ENCODE measurements at places on chromosomes 3 and 15.

DNA sequence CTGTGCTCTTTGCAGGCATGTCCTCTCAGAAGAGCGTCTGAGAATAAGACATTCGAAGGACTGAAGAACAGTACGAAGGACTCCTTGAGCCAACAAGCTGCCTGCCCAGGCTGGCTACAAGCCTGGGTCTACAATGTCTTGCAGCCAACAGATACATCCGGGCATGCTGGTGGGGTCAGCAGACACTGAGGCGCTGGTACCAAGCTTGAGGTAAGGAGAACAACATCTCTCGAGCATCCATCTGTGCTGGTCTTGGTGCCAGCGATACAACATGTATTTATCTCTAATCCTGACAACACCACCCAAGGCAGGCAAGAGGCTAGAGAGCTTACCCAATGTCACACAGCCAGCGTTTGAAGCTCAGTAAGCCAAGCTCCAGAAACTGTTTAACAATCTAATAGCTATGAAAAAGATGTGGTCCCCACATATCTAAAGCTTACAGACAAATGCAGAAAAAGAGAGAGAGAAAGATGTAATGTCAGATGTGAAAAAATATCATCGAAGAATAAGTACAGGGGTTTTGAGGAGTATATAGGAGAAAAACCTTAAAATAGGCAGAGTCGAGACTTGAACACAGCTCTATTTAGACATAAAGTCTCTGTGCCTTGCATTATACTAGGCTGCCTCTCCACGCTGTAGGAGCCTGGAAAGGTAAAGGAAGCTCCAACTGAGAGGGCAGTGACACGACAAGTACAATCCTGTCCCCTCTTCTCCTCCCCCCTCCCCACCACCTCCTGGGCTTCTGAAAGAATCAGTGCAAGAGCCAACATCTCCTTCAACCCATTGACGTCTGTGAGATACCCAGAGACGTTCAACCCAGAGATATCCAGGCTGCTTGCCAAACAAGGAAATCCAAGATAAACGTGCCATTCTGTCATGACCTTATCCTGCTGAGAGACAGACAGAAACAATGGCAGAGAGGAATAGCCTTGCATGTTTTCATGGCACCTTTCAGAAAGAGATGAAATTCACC lies 39.4 kb downstream of the WWTR1 start:
- no peak for DNase-seq

GRCh38 chr3:17972476-17972875 lies 230.0 kb upstream of the TBC1D5 start:
- DNase-seq, result no peak

- no peak for DNase-seq
Observed at GRCh38 chr3:170623524-170623923, 37.6 kb upstream of the SLC7A14 start.

DNA sequence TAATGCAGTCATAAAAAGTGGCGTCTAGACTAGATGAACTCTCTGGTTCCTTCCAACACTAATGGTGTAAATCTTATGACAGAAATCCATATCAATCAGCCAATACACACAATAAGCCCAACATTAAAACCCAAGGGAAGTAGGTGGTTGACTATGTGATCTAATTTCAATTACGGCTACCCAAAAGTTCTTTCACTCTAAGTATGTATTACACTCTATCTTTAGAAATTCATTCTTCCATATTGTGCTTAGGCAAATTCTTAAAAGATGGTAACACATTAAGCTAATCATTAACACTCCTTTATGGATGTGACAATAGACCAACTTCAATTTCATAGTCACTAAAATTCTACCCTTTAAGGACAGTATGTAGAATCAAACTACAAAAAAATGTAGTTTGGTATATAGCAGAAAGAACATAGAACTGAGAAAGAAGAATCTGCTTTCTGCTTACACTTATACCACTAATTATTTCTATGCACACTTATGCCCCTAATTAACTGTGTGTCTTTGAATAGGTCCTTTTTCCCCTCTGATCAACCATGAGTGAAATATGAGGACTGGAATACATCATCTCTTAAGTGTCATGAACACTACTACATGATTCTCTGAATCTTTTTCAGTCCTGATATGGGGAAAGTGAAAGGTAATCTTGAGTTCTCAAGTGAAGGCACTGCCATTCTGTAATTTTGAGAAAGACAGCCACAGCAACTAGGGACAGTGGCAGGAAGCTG lies 557.6 kb downstream of the IGSF11 start:
- DNase-seq, result no peak

DNA sequence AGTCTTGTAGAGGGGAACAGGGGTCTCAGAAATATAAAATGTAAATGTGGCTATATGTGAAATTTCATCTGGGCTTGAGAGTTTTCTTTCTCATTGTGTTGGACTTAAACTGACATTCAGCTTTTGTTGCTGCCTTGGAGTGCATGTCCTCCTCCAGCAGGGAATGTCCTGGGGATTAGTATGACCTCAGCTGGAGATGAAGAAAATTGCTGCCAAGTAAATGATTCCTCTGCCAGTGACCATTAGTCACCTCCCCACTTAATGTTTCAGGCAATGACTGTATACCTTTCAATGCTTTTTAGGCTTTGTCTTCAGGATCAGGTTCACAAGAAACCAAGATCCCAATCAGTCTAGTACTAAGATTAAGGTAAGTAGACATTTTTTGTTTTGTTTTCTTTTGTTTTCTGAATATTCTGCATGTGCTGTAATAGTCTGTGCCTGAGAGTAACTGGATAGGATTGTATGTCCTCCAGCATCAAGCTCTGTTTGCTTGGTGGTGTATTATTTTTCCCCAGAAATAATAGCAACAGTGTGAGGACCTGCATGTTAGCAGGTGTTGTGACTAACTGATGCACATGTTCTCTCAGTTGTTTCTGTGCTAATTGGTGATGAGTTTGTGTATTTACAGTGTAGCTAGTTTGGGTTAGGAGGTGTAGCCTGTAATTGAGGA lies 18.1 kb upstream of the SLC22A13 start:
- DNase-seq, result no peak

GRCh38 chr15:44727485-44728231 lies 8.7 kb upstream of the TRIM69 start:
- DNase-seq, result no peak

DNA sequence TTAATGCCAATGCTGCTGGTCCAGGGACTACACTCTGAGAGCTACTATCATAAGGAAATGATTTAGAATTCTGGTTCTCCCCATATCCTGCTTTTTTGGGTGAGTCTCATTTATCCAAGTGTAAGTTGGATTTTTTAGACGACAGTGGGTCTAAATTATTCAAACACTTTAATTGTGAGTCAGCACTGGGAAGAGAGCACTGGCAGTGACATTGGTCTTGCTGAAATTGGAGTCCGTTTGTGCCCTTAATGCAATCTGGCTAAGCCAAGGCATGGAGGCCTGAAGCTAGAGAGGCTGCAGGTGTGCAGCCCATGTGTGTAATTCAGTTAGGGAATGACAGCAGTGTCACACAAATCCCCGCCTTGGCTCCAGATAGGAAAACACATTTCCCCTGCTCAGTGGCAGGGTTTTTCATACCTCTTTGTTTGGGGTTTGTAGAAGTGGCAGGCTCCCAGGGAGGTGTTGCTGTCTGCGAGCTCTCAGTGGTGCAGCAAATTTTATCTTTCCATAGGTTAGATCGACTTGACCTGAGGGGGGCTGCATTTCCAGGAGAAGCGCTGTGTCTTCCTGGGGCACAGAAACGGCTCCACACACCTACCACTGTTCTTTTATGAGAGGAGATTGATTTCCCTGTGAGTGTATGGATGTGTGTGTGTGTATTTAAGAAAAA lies 197.7 kb downstream of the CD47 start:
- no peak for DNase-seq

GRCh38 chr15:89654847-89655805 lies at the start of gene KIF7:
KIF7 (minus strand) TSS chr15:89655467; CDS start chr15:89652930, 2,537 bp downstream.
- no peak for DNase-seq

DNA sequence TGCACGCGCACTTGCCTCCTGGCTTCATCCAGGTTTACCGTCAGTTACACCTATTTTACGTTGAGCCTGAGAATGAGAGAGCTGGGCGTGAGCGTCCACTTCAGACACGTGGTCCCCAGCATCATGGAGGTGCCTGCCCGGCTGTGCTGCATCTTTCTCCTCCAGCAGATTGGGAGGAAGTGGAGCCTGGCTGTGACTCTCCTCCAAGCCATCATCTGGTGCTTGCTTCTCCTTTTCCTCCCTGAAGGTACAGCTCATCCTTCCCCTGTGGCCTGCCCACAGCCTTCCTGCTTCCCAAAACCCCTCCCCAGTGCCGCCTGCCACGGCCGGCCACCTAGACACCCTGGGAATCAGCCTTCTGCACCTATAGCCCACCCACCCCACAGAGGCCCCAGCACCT lies 31.6 kb downstream of the SLC22A14 start:
- DNase-seq, result no peak

- no peak for DNase-seq
Observed at GRCh38 chr3:89252860-89253259, 145.4 kb downstream of the EPHA3 start.

- peak; percentile 65 for DNase-seq
Observed at GRCh38 chr3:187738331-187739093, 6.8 kb downstream of the BCL6 start.

- DNase-seq, result no peak
Observed at GRCh38 chr15:73143763-73144155, 91.5 kb downstream of the NEO1 start.

GRCh38 chr15:54046093-54046492 lies 67.9 kb downstream of the UNC13C start:
- DNase-seq, result no peak

DNA sequence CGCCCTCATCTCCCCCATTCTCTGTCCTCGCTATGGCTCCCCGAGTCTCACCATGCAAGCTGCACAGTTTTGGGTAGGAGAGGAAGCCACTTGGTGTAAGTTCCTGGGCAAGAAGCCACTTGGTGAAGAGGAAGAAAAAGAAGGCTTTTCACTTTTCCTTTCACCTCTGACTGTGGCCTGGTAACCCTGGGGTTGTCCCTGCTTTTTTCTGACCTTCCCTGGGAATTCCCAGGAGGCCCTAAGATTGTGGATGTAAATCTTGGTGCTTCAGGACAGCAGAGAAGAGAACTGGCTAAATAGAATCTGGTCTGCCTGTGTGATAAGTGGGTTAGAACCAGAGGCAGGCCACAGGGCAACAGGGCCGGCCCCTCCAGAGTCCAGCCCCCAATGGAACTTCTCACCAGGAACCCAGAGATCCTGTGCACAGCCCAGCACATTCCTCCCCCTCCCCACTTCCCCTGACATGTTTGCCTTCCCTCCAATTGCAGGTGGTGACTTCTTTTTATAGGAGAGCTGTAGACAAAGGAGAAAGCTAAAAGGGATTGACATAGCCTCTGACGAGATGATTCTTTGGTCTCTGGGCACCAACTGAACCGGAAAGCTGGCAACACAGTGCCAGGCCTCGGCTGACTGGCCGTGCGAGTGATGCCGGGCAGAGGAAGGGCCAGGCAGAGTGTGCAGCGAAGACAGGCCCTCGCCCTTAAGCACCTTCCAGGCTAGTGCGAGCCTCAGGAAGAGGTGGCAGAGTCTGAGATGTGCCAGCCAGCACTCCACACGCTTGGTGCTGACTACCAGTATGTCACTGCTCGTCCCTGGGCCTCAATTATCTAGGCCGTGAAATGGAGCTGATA lies 19.4 kb upstream of the SKOR1 start:
- no peak for DNase-seq

- DNase-seq, result no peak
Observed at GRCh38 chr3:37814547-37814946, 47.1 kb upstream of the CTDSPL start.

DNA sequence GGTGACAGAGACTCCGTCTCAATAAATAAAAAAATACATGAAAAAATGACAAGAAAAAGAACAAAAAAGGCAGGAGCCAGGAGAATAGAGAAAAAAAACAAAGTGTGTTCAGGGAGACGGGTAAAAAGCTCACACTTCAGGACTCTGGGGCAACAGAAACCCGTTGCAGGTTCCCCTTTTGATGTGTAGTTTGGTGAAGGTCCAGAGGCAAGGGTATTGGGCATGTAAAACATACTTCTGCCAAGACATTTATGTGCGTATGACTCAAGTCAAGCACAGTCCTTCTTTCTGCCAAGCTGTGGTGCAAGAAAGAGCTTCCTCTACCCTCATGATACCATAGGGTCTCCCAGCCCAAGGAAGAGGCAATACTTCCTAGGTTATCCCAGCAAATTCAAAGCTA lies 33.4 kb upstream of the STRIT1 start:
- DNase-seq, result no peak

- no peak for DNase-seq
Observed at GRCh38 chr3:154538566-154539360, 108.8 kb upstream of the GPR149 start.

- no peak for DNase-seq
Observed at GRCh38 chr3:18405141-18405540, 20.0 kb downstream of the SATB1 start.

- no peak for DNase-seq
Observed at GRCh38 chr3:68060191-68060590, 405.8 kb upstream of the SUCLG2 start.

DNA sequence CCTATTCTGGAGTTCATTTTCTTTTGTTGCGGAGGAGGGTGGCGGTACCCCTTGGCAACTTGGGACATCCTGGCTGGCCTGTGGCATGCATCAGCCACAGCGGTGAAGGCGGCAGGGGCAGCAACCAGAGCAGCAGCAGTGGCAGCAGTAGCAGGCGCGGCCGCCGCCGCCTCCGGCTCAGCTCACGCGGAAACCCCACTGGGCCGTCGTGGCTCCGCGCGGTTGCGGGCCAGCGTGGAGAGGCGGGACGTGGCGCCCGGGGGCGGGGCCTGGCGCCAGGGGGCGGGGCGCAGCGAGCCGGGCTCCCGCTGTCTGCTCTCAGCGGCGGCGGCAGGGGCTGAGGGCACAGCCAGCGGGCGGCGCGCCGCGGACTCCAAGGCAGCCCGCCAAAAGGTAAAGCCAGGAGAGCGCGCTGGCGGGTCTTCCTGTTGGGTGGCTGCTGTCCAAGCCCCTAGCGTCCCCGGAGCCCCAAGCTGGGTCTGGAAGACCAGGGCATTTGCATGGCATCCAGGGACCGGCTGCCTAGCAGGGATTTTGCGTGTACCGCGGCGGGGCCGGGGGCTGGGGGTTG lies 334.4 kb upstream of the THRB start:
- no peak for DNase-seq

GRCh38 chr3:43379343-43379742 lies 93.0 kb downstream of the SNRK start:
- DNase-seq, result no peak

- DNase-seq, result no peak
Observed at GRCh38 chr3:148197061-148197460, 500.6 kb upstream of the AGTR1 start.

GRCh38 chr3:73041537-73041936 lies 19.9 kb upstream of the EBLN2 start:
- no peak for DNase-seq
